ENCODE measurements at places on chromosomes 12 and 14. TPM values are rescaled to one million over a fixed set of nuclear protein-coding genes. Genes with fewer than 3 reads are reported as not detected.

Gene CFAP54
- total RNA-seq = 1.4 TPM

Gene VWF
- total RNA-seq = 0.27 TPM

Gene OR4E2
- not detected for total RNA-seq

Gene PLEKHD1
- total RNA-seq = 0.02 TPM

Gene LRRIQ1
- 1.0 TPM for total RNA-seq

Gene ESPL1
- 24.7 TPM for total RNA-seq

Gene SLC7A8
- 3.2 TPM for total RNA-seq

Gene KCNMB4
- 0.20 TPM for total RNA-seq

Gene SSTR1
- total RNA-seq = not detected

Gene NOS1
- total RNA-seq = 0.70 TPM

Gene CCDC177
- total RNA-seq = 0.04 TPM

Gene MRPL42
- 49.8 TPM for total RNA-seq
